ENCODE measurements at places on chromosomes 7 and 10. TPM values are rescaled to one million over a fixed set of nuclear protein-coding genes. Genes with fewer than 3 reads are reported as not detected.

The FAM13C gene
- not detected for total RNA-seq

The TSPAN13 gene
- 0.50 TPM for total RNA-seq

The MEOX2 gene
- total RNA-seq: not detected

The SUN3 gene
- 0.64 TPM for total RNA-seq

The FAM25G gene
- not detected for total RNA-seq

The C10orf62 gene
- not detected for total RNA-seq

The HOXA13 gene
- total RNA-seq: not detected

The HOXA10 gene
- total RNA-seq: not detected

The NRP1 gene
- total RNA-seq: 0.40 TPM

The MARVELD1 gene
- 1.8 TPM for total RNA-seq

The SLC26A5 gene
- total RNA-seq: not detected

The RTKN2 gene
- 8.5 TPM for total RNA-seq

The EPC1 gene
- total RNA-seq: 54.2 TPM

The PDE1C gene
- not detected for total RNA-seq

The LRGUK gene
- 0.17 TPM for total RNA-seq

The ASB4 gene
- not detected for total RNA-seq

The C7orf57 gene
- 0.10 TPM for total RNA-seq

The BEND7 gene
- not detected for total RNA-seq

The SVOPL gene
- total RNA-seq: 2.3 TPM

The EBLN1 gene
- not detected for total RNA-seq

The PLPP4 gene
- total RNA-seq: not detected

The HOXA7 gene
- total RNA-seq: not detected

The GIMAP8 gene
- total RNA-seq: 36.3 TPM

The LRRC17 gene
- 0.30 TPM for total RNA-seq

The PLEKHA8 gene
- total RNA-seq: 6.3 TPM

The THSD7A gene
- not detected for total RNA-seq

The CCL24 gene
- not detected for total RNA-seq

The ITPRID1 gene
- total RNA-seq: not detected

The NXPH1 gene
- not detected for total RNA-seq

The DNAJC30 gene
- total RNA-seq: 9.1 TPM
